Ammon's horn (tissue), 1 donor: ENCODE measurements at places on chromosomes 5 and 9.

- DNase-seq = no peak
These were observed 11.3 kb downstream of the SIL1 start for GRCh38 chr5:139186752-139187326.

DNA sequence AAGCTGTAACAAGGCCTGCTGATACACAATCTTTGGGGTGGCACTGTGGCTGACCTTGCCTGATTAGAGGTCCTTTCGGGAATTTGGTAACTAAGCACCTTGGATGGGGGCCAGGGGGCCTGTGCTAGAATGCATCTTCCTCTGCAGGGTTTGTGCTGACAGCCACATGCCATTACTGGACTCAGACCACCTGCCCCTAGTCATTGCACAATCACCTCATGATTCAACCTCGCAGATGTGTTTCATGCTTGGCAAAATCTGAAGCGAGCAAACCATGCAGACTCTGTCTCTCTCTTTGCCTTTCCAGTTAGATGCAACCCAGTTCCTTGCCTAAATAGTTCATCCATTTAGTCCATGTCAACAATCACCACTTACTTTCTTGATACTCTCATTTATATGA lies 96.5 kb upstream of the ERCC6L2 start:
- no peak for DNase-seq

- DNase-seq = no peak
These were observed 62.8 kb upstream of the VCAN start for GRCh38 chr5:83408719-83409118.

DNA sequence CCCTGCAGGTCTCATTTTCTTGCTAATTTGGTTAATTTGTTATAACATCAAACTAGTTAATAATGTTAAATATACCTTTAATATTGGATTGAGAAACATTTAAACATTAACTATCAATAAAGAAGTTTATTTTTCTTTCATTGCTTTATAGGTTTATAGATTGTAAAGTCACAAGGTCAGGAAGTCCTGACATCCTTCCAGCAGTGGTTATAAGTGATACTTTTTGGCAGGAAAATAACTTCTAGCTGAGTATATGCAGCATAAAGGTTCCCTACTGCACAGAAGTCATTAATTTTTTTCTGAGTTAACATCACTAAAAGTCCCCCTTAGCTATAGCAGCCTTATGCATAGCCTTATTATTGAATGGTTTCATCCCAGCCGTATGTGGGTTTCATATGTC lies 85.5 kb downstream of the LNPEP start:
- DNase-seq = no peak

GRCh38 chr9:84789463-84789830 lies 119.9 kb downstream of the NTRK2 start:
- DNase-seq = no peak

DNA sequence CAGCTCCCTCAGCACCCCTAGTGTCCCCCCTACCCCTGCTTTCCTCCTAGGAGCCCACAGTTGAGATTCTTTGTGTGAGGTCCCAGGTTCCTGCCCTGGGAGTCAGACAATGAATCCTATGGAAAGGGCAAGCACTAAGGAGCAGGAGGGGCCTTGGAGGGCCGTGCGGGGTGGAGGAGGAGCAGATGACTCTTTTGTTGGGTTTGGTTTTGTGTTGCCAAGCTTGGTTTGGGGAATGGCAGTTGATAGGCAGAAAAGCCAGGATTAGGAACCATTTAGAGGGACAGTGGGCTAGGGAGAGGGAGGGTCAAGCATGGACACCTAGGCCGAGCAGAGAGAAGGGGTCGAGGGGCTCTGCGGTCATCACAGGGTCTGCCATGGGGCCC lies 61.6 kb upstream of the SPTLC1 start:
- DNase-seq = no peak

- DNase-seq = no peak
These were observed 20.7 kb upstream of the ZNF782 start for GRCh38 chr9:96874947-96875460.

GRCh38 chr9:79655551-79655950 lies 83.8 kb downstream of the TLE4 start:
- DNase-seq = no peak

GRCh38 chr5:150061538-150061995 lies 24.8 kb downstream of the CSF1R start:
- no peak for DNase-seq

DNA sequence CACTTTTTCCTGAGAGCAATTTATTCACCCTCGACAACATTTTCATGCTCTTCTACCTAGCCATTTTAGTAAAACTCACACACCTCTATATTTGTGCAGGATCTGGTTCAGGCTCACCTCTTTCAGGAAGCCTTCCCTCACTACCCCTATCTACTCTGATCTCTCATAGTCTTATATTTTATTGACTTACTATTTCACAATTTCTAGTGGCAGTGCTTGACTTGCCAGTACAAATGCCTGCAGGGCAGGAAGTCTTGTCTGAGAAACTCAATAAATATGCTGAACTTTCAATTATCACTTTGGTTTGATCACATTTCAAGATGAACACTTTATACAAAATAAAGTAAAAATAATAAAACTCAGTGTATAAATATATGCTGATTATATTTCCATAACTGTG lies 226.8 kb downstream of the CETN3 start:
- DNase-seq = no peak

- DNase-seq = peak; percentile 42
These were observed 58.3 kb upstream of the MOCS2 start for GRCh38 chr5:53167836-53168235.

- peak; percentile 77 for DNase-seq
These were observed 473.0 kb downstream of the PLK2 start for GRCh38 chr5:57986761-57987341.

GRCh38 chr5:156400231-156400986 lies 73.4 kb downstream of the SGCD start:
- DNase-seq = no peak
